ENCODE measurements at places on chromosomes 7 and 10. TPM values are rescaled to one million over a fixed set of nuclear protein-coding genes. Genes with fewer than 3 reads are reported as not detected.

GRCh38 chr10:103894441-103894864, 23.5 kb downstream of the STN1 start:
- H3K27me3 ChIP-seq, result no peaks in the 10 kb centered on the region
- no peaks in the 10 kb centered on the region for H3K36me3 ChIP-seq
- DNase-seq, result no peak

DNA sequence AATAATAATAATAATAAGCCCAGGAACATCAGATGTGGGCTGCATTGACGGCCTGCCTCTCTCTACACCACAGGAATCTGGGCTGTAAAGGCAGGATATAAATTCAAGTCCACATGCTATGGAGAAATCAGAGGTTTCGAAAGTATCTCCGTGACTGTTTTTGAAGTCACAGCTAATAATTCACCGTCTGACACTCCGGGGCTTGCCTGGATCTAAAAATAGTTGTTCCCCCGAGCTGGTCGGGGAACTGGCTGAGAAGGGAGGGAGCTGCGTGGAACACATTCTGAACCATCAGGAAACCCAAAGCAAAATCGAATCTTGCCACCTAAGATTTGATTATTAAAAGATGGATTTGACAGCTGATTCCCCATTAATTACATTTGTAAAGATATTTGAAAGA, 35.4 kb downstream of the KLF6 start:
- no peaks in the 10 kb centered on the region for H3K4me1 ChIP-seq
- no peaks in the 10 kb centered on the region for H3K36me3 ChIP-seq
- no peaks in the 10 kb centered on the region for H3K27me3 ChIP-seq
- H3K27ac ChIP-seq, result peak overlapping the region; percentile 36
- DNase-seq, result no peak

DNA sequence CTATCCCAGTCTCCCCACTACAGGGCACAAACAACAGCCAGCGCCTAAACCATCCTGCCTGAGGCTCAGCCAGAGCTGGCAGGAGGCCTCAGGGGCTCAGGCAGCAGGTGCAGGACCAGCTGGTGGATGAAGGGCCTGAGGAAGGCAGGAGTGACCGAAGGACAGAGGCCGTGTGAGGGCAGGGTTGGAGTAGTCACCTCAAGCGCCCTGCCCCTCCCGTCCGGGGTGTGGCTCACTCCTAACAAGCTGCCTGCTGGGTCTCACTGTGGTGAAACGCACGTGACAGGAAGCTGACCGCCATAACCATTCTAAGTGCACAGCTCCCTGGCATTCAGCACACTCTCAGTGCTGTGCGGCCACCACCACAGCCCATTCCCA, 281.1 kb downstream of the ELFN1 start:
- H3K36me3 ChIP-seq, result no peaks in the 10 kb centered on the region
- no peak overlapping the region for H3K4me3 ChIP-seq
- no peak overlapping the region for H3K27ac ChIP-seq

DNA sequence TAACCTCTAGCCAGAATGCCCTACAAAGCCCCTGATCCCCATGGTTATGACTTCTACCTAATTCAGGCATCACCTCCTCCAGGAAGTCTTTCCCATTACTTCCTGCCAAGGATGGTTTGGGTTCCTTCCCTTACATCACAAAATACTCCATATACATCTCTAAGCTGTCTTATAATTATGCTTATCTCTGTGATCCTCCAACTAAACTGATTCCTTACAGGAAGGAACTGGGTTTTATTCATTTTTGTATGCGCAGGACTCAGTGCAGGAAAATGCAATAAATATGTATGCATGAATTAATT, 41.3 kb downstream of the PIP4K2A start:
- no peak overlapping the region for H3K27ac ChIP-seq
- H3K4me3 ChIP-seq, result no peak overlapping the region
- H3K4me1 ChIP-seq, result no peaks in the 10 kb centered on the region
- no peaks in the 10 kb centered on the region for H3K27me3 ChIP-seq

DNA sequence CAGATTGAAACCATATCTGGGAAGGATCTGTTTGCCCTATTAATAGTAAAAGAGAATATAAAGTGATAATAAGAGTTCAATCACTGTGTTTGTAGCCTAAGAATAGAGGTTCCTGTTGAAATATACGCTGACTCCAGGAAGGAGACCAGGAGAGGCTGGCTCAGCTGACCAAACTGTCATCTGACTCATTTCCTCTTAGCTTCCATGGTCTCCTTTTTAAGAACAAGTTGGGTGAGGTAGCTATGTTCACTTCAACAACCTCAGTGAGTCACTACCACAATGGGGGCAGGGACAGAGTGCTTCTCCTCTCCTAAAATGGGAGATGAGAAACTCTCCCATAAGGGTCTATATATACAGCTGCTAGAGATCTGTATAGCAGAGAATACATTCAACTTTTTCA, 543.3 kb downstream of the CALN1 start:
- H3K36me3 ChIP-seq, result no peaks in the 10 kb centered on the region
- no peaks in the 10 kb centered on the region for H3K4me1 ChIP-seq
- no peak overlapping the region for H3K4me3 ChIP-seq
- H3K27ac ChIP-seq, result no peak overlapping the region

GRCh38 chr10:100008708-100009282, 952 bp downstream of the DNMBP start:
- no peaks in the 10 kb centered on the region for H3K27me3 ChIP-seq
- no peak for DNase-seq
- H3K4me3 ChIP-seq, result peak overlapping the region; percentile 77

DNA sequence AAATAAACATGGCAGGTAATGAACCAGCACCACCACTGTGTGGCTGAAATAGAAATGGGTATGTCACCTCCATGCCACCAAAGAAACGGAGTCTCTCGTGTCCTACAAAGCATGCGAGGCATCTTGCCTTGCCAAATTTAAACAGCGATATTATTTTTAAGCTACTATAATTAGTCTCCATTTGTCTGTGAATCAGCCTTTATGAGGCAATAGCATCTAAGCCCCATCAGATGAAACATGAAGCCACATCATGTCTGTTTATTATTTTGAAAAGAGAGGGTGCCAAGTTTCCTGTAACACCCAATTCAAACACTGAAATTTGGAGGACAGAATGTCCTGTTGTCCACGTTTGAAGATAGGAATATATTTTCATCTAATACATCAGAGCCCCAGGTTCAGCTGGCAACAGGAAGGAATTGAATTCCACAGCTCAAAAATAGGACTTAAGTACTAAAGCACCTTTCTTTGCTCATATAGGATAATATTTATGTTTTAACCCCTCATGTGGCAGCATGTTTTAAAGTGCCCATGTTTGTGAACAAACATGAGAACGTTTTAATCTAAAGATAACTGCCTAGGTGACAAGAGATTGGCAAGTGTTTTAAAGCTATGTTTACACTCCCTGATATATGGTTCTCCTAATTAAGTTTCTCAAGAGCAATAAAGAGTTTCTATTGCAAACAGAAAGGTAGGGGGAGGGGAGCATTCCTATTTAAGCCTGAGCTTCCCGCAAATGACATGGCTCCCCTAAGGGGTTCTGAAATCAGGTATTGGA, 86.8 kb downstream of the SORBS1 start:
- no peak overlapping the region for H3K4me3 ChIP-seq
- peaks cover 18% of the 10 kb centered on the region for H3K4me1 ChIP-seq
- no peaks in the 10 kb centered on the region for H3K36me3 ChIP-seq
- H3K27me3 ChIP-seq, result no peaks in the 10 kb centered on the region
- DNase-seq, result no peak

- no peaks in the 10 kb centered on the region for H3K36me3 ChIP-seq
- no peak overlapping the region for H3K4me3 ChIP-seq
- no peak for DNase-seq
- H3K27ac ChIP-seq, result no peak overlapping the region
- no peaks in the 10 kb centered on the region for H3K4me1 ChIP-seq
Measured at GRCh38 chr10:94706089-94706488, 22.6 kb downstream of the CYP2C18 start.

- H3K4me3 ChIP-seq, result no peak overlapping the region
- no peaks in the 10 kb centered on the region for H3K36me3 ChIP-seq
- no peaks in the 10 kb centered on the region for H3K4me1 ChIP-seq
- no peaks in the 10 kb centered on the region for H3K27me3 ChIP-seq
- H3K27ac ChIP-seq, result no peak overlapping the region
- no peak for DNase-seq
Measured at GRCh38 chr7:94590526-94591162, 65.3 kb downstream of the SGCE start.

GRCh38 chr7:134554417-134554966, 5.6 kb downstream of the AKR1B15 start:
- no peaks in the 10 kb centered on the region for H3K27me3 ChIP-seq
- DNase-seq, result no peak
- peak overlapping the region; percentile 67 for H3K27ac ChIP-seq
- no peaks in the 10 kb centered on the region for H3K4me1 ChIP-seq
- no peak overlapping the region for H3K4me3 ChIP-seq
- H3K36me3 ChIP-seq, result no peaks in the 10 kb centered on the region

- H3K4me1 ChIP-seq, result no peaks in the 10 kb centered on the region
- peak overlapping the region; percentile 88 for H3K27ac ChIP-seq
- H3K36me3 ChIP-seq, result no peaks in the 10 kb centered on the region
Measured at GRCh38 chr7:134777470-134777869, 2.0 kb upstream of the CALD1 start.

DNA sequence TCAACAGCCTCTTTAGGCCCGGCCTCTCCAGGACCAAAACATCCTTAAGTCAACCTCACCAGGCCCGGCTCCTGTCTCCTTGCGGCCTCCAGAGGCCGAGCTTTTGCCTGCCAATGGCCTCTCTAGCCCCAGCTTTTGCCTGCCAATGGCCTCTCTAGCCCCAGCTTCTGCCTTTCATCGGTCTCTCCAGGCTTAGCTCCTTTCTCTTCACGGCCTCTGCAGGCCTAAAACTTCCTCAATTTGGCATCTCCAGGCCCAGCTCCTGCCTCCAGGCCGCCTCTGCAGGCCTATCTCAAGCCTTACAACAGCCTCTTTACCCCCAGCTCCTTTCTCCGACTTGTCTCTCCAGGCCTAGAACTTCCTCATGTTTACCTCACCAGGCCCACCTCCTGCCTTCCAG, 15.7 kb upstream of the TMEM248 start:
- no peak overlapping the region for H3K4me3 ChIP-seq
- no peaks in the 10 kb centered on the region for H3K4me1 ChIP-seq
- no peak overlapping the region for H3K27ac ChIP-seq
- DNase-seq, result no peak
- no peaks in the 10 kb centered on the region for H3K27me3 ChIP-seq

- DNase-seq, result no peak
- no peaks in the 10 kb centered on the region for H3K36me3 ChIP-seq
- no peak overlapping the region for H3K27ac ChIP-seq
Measured at GRCh38 chr10:67934336-67934735, 49.9 kb downstream of the SIRT1 start.

DNA sequence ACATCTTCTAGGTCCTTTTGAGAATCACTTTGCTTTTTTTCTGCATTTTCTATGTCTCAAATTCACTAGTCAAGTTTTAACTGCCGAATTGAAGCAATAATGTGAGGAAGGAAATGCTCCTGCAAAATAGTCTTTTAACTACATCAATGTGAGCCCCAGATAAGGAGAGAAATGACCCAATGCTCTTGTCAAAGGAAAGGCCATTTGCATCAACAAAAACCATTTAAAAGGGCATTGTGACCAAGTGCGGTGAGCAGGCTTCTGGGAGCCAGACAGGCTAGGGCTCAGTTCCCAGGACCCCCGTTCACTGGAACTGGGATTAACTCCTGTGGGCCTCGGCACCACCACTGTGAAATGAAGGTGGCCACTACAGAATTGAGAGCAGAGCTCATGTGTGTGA, 127.9 kb upstream of the EEPD1 start:
- H3K27me3 ChIP-seq, result peaks cover 5% of the 10 kb centered on the region
- H3K27ac ChIP-seq, result no peak overlapping the region
- H3K4me3 ChIP-seq, result no peak overlapping the region
- no peaks in the 10 kb centered on the region for H3K4me1 ChIP-seq

- H3K4me1 ChIP-seq, result no peaks in the 10 kb centered on the region
- no peak for DNase-seq
- no peaks in the 10 kb centered on the region for H3K36me3 ChIP-seq
- no peaks in the 10 kb centered on the region for H3K27me3 ChIP-seq
- no peak overlapping the region for H3K4me3 ChIP-seq
Measured at GRCh38 chr10:14450041-14450491, 119.3 kb upstream of the FRMD4A start.

DNA sequence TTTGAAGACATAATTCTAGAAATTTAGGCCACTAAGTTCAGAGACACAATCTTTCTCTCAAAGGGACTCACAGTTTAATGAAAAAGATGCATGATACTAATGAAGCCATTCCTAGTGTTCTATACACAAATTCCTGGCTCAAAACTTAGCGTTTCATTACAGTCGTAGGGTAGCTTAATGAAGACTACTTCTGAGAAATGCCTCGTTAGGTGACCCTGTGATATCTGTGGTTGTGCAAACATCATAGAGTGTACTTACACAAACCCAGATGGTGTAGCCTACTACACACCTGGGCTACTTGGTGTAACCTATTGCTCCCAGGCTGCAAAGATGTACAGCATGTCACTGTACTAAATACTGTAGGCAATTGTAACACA, 488 bp upstream of the CHCHD3 start:
- H3K27ac ChIP-seq, result peak overlapping the region; percentile 85
- no peaks in the 10 kb centered on the region for H3K4me1 ChIP-seq
- H3K36me3 ChIP-seq, result no peaks in the 10 kb centered on the region
- no peaks in the 10 kb centered on the region for H3K27me3 ChIP-seq
- peak overlapping the region; percentile 87 for H3K4me3 ChIP-seq
- no peak for DNase-seq

DNA sequence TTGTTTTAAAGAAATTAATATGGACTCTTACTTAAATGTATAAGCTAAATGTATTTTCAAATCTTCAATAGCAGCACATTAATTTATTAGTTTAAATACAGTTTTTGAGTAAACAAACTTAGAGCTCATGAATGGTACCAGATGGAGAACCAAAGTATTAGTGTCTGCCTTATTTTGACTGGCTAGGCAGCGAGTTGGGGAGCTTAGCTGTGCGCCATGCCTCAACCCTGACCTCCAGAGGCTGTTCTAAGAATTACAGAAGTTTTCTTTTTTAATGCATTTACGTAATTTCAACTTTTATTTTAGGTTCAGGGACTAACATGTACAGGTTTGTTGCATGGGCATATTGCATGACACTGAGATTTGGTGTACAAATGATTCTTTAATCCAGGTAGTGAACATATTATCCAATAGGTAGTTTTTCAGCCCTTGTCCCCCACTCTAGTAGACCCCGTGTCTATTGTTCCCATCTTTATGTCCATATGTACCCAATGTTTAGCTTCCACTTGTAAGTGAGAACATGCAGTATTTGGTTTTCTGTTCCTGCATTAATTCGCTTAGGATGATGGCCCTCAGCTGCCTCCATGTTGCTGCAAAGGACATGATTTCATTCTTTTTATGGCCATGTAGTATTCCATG, 166.8 kb downstream of the IQUB start:
- H3K27me3 ChIP-seq, result no peaks in the 10 kb centered on the region
- H3K27ac ChIP-seq, result no peak overlapping the region

GRCh38 chr10:103281753-103282152, 4.8 kb downstream of the INA start:
- no peak for DNase-seq
- no peak overlapping the region for H3K4me3 ChIP-seq
- no peaks in the 10 kb centered on the region for H3K36me3 ChIP-seq

The ATXN7L1 gene
- 18.4 TPM for total RNA-seq

The LGI1 gene
- total RNA-seq, result 0.15 TPM

The PDE6C gene
- not detected for total RNA-seq

The COL28A1 gene
- total RNA-seq, result 4.9 TPM

The MRLN gene
- total RNA-seq, result not detected

The ATOH7 gene
- total RNA-seq, result not detected

Data from breast epithelium (tissue), 4 donors.